ENCODE measurements at places on chromosomes 11 and 22.

DNA sequence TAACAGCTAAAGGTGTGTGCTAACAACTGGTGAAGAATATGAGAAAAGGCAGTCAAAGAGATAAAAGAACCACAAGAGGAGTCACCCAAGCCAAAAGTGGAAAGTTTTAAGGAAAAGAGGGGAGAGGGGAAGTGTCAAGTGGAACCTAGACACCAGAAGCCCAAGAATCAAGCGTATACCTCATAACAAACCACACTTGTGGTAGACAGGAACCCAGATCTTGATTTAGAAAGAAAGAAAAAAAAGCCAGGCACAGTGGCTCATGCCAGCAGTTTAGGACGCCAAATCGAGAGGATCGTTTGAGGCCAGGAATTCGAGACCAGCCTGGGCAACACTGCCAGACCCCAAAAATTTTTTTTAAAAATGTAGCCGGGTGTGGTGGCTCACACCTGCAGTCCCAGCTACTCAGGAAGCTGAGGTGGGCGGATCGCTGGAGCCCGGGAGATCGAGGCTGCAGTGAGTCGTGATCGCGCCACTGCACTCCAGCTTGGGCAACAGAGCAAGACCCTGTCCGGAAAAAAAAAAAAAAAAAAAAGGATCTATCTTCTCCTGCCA lies 877 bp downstream of the SLC25A17 start:
- DNase-seq: no peak

- DNase-seq: no peak
Observed at GRCh38 chr11:68654978-68655377, 29.4 kb upstream of the GAL start.

DNA sequence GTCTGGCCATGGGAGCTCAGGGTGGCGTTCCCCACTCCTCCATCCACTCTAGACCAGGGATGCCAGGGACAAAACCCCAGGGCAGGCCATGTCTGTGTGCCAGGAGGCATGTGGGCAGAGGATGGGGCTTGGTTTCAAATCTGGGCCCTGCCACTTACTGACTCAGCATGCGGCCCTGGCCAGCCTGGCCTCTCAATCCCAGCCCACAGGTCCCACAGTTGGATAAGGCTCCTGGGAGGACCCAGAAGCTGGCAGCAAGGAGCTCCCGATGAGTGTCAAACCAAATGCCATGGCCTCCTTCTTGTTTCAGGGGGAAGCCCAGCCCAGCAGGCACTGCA lies 1290.4 kb downstream of the BRD1 start:
- DNase-seq: no peak

DNA sequence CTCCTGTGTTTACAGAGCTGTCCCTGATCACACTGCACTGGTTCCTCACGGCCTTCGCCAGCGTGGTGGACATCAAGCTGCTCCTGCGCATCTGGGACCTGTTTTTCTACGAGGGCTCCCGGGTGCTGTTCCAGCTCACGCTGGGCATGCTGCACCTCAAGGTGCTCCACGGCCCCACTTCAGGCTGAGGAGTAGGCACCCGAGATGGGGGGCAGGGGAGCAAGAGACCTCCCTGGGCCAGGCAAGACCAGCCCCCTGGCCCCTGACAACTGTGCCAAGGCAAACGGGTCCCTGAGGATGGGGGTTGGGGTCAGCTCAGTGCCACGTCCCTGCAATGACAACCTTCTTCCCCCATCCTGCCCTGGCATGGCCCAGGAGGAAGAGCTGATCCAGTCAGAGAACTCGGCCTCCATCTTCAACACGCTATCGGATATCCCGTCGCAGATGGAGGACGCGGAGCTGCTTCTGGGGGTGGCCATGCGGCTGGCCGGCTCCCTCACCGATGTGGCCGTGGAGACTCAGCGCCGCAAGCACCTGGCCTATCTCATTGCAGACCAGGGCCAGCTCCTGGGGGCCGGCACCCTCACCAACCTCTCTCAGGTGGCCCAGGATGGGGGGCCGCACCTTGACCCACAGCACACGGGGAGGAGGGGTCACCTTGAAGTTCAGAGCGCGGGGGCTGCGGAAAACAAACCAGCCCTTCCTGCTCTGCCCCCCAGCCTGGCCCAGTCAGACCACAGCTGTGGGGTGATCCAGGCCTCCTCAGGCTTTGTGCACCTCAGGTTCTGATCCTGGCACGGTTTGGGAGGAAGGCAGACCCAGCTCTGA lies 35.9 kb downstream of the SGSM3 start:
- DNase-seq: no peak

DNA sequence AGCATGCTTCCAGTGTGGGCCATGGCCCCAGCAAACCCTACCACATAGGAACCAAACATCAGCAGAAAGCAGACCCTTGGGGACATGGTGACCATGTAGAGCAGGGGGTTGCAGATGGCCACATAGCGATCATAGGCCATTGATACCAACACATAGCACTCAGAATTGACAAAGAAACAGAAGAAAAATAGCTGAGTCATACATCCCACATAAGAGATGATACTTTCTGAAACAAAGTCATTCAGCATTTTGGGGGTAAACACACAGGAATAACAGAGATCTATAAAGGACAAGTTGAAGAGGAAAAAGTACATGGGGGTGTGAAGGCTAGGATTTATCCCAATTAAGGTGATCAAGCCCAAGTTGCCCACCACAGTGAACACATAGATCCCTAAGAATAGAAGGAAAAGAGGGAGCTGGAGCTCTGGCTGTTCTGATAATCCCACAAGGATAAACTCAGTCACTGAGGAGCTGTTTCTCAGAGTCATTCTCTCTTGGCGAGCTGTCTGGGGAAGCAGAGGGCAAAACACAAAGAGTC lies at the start of gene OR8B4:
Gene OR8B4 (minus strand): TSS at position 488 of the 538 bp plus-strand sequence. CDS start 0 bp downstream, at position 488.
- DNase-seq: no peak

GRCh38 chr11:116353589-116353988 lies 419.2 kb downstream of the BUD13 start:
- DNase-seq: no peak

- DNase-seq: no peak
Observed at GRCh38 chr11:64186492-64187165, 658 bp downstream of the STIP1 start.

DNA sequence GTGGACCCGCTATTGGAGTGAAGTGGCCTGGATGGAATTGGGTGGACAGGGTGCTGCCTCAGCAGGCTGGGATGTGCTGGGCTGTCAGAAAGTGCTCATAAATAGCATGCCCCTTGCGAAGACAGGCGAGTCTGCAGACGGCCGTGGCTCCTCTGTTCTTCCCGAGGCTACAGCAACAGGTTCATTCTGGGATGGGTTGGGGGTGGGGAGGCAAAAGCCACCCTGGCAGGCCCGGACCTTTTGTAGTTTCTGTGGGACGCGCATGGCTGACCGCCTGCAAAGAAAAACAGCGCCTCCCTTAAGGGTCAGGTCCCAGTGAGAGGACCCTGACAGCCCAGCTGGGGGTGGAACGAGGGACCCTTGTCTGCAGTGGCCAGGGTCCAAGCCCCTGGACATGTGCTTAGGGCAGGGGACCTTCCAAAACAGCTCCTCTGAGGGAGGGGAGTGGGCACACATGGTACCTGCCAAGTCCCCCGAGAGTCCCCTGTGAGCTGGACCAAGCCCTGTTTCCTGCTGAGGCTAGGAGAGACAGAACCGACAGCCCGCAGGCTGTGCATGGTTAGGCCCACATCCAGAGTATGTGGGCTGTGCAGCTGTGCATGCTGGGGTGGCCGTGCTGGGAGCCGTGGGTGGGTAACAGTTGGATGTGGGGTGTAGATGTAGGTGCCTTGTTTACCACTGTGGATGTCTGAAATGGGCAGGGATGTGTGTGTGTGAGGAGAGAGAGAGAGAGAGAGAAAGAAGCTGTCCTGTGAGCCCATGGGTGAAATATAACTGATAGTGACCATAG lies at the start of gene CRYBB3:
Gene CRYBB3 (plus strand): TSS at position 128 of the 790 bp plus-strand sequence. CDS start 1,539 bp downstream, outside the sequence.
- no peak for DNase-seq

DNA sequence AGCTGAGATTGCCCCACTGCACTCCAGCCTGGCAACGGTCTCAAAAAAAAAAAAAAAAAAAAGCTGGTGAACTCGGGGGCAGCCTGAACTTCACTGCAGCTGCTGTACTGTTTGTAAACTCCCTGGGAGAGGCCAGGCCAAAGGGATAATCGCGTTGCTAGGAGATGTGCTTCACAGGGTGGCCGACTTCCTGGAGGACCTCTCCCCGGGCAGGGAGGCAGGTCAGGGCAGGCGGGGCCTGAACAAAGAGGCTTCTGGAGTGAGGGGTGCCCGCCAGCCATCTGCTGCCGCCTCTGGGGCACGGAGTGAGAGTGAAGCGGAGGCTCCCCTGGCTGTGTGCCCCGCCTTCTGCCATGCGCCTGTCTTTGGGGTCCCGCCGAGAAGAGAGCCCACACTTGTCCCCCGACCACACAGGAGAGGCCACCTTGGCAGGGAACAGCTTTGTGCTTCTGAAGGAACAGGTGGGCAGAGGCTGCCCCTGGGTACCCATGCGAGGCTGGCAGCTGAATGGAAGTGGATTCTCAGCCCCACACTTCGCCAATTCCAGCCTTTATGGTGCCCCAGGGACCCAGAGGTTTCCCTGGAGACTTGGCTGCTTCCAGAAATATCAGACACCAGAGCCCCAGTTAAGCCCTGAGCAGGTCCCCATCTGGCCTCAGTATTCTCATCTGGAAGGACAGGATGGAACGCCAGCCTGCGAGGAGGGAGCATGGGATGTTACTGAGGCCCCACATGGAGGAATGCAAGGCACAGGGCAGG lies 29.6 kb downstream of the TMEM184B start:
- no peak for DNase-seq

- DNase-seq: no peak
Observed at GRCh38 chr22:23692598-23693291, 1.9 kb downstream of the RGL4 start.

GRCh38 chr11:35038211-35038928 lies 100.6 kb upstream of the CD44 start:
- DNase-seq: no peak

DNA sequence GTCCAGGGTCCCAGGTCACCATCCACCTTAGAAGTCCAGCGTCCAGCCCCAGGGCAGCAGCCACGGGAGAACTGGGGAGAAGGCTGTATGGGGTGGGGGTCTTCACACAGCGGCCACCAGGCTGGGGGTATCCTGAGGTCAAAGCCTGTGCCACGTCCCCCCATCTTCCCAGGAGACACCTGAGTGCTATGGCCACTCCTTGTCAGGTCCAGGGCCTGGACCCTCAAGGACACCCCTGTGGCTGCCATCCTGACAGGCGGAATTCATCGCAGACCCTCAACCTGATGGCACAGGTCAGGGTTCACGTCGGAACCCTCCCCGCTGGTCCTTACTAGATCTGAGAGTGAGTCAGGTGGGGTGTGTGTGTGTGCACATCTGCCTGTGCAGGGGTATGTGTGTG lies 18.6 kb downstream of the BRSK2 start:
- no peak for DNase-seq

DNA sequence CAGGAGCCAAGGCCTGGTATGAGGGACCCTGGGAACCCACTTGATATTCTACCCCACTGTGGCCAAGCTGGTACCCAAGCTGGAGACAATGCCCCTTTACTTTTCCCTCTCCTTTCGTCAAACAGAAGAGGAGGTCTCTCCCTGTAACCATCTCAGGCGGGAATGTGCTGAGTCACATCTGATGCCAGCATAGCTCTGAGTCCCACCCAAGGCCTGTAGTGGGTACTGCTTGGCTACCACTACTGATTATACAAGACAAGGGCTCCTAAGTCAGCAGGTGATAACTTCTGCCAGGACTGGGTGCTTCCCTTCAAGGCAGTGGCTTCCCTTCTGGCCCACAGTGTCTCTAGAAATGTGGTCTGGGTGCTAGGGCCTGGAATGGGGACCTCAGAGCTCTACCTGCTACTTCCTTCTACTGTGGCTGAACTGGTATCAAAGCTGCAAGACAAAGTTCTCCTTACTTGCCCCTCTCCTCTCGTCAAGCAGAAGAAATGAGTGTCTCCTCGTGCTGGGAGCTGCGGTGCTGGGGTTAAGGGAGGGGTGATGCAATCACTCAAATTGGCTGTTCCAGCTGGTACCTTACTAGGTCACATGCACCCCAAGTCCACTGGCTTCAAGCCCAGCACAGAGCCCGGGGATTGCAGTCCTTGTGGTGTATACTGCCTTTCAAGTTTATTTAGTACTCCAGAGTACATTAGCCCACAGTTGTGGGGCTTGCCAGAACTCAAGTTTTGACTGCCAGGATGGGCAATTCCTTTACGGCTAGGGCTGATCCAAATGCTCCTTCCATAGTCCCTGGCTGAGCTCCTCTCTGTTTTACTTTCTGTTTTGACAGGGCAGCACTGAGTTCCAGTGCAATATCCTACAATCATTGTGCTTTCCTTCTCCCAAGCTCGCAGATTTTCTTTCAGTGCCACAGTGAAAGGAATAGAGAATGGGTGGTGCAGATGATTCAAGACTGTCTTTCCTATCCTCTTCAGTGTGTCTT lies 419.7 kb upstream of the CNTN5 start:
- DNase-seq: no peak
